ENCODE measurements at places on chromosomes 1 and 21.

GRCh38 chr1:244968471-244968871, 104.1 kb upstream of the HNRNPU start:
- no peak for DNase-seq

- DNase-seq: no peak
Measured at GRCh38 chr1:233625087-233625486, 11.2 kb downstream of the KCNK1 start.

- DNase-seq: no peak
Measured at GRCh38 chr1:173506437-173506836, 29.3 kb downstream of the PRDX6 start.

- DNase-seq: no peak
Measured at GRCh38 chr1:168365719-168366479, 85.2 kb downstream of the TBX19 start.
